ENCODE measurements at places on chromosomes 3 and 15.
A peak's percentile ranks its signal among the peaks of the same experiment; 100 is the strongest.

DNA sequence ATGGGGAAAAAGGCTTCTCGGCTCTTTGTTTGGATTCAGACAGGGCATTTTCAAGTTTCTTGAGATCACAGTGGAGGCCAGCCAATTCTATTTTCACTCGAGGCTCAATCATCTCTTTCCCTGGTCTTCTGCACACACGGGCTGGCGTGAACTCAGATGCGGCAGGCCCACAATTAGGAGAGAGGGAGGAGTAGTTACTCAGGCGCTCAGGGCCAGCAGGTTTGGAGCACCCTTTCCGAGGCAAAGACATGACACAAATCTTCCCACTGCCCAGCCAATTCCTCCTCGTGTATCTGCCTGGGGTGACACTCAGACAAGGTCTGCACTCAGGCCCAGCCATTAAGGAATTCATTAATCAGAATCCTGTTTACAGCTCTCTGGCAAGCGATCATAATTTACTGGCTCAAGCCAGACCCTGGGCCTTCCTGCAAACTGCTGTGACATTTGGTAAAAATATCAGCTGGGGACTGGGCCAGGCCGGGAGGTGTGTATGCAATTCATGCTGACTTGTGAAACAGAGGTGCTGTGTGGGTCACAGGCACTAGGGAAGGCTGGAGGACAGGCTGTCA lies 68.1 kb upstream of the TLE3 start:
- DNase-seq, result no peak

GRCh38 chr3:35528728-35529127 lies 110.6 kb upstream of the ARPP21 start:
- DNase-seq, result no peak

DNA sequence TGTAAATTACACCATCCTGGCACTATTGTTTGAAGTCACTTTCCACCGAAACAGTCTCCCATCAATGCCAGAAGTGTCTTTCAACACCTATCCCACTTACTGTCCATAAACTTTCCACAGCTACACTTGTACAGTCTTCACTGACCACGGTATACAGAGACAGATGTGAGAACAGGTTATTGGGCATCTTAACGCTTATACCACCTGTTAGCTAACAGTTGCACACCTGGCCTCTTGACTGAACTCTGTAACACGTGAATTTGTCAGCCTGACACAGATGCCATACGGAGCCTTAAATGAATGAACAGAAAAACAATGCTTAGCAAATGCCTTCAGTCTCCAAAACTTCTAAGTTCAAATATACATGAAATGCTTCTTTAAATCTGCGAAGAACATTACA lies 440.5 kb downstream of the SHQ1 start:
- no peak for DNase-seq

- no peak for DNase-seq
These were observed 53.1 kb downstream of the SLC4A7 start for GRCh38 chr3:27431116-27431515.

- DNase-seq, result no peak
These were observed 106.3 kb downstream of the PROS1 start for GRCh38 chr3:93867425-93867824.

DNA sequence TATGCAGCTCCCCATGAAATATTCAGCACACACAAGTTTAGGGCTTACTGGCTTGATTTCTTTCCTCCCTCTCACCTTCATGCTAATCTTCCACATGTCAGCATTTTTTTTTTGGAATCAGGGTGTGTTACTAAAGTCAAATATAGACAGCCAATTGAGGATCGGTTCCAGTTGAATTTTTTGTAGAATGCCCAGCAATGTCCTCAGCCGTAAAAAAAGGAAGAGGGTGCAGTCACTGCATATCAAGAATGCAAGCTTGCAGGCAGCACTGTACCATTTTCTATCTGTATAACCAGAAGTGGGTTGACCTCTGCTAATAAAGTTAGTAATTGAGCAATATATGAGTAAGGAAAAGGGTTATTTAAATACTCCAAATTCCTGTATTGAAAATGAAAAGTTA lies 51.4 kb upstream of the CHMP2B start:
- DNase-seq, result no peak

GRCh38 chr3:16841904-16842271 lies 42.9 kb upstream of the PLCL2 start:
- peak; percentile 53 for DNase-seq

All from CD4-positive, alpha-beta T cell treated with Interferon gamma for 1 hour (primary cell).